ENCODE measurements at places on chromosomes 16 and 17.
A peak's percentile ranks its signal among the peaks of the same experiment; 100 is the strongest.

DNA sequence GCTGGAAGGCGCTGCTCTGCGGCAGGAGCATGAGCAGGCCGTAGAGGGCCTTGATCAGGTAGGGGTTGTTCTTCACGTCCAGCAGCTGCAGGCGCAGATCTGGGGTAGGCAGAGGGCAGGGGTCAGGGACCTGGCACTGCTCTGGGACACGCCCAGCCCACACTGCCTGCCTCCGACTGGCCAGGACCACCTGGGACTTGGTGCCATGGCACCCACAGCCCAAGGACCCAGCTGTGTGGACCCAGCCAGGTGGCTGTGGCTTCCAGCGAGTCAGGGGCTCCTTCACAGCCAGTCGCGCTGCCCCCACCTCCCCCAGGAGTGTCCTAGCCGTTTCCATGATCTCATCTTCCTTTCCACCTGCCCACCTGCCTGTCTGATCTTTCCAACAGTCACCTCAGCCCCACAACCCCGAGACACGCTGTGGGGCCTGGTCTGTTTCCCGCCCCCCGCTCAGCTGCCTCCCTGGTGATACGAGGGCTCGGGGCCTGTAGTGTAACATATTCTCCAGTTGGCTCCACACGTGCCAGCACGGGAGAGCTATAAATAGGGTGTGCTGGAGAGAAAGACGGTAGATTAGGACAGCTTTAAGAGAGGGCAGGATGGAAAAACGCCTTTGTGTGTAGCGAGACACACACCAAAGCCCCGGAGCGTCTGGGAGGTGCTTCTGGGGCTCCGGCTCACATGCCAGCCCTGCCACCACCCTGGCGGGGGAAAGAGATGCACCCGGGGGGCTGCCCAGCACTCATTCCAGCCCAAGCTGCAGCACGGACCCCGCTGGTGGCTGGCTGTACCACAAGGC, 7.2 kb upstream of the MTSS2 start:
- DNase-seq, result no peak

- no peak for DNase-seq
Measured at GRCh38 chr17:50043290-50044148, 12.4 kb upstream of the ITGA3 start.

DNA sequence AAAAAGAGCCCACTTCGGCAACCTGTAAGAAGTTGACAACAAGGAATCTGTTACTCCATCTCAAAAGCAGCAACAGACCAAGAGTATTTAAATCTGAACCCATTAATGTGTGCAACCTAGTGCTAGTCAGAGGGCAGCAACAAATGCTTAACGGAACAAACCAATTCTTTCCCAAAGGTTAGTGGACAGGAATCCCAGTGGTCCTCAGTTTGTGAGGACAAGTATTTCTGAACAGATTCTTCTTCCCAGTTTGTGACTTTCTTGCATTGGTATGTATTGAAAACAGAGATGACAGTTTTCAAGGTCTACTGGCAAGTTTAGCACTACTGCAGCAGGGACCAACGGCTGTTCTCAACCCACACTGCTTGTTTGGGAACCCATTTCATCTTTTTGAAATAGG, 2.9 kb downstream of the RPL26 start:
- DNase-seq, result no peak

- no peak for DNase-seq
Measured at GRCh38 chr17:36975922-36976515, 27.3 kb downstream of the AATF start.

DNA sequence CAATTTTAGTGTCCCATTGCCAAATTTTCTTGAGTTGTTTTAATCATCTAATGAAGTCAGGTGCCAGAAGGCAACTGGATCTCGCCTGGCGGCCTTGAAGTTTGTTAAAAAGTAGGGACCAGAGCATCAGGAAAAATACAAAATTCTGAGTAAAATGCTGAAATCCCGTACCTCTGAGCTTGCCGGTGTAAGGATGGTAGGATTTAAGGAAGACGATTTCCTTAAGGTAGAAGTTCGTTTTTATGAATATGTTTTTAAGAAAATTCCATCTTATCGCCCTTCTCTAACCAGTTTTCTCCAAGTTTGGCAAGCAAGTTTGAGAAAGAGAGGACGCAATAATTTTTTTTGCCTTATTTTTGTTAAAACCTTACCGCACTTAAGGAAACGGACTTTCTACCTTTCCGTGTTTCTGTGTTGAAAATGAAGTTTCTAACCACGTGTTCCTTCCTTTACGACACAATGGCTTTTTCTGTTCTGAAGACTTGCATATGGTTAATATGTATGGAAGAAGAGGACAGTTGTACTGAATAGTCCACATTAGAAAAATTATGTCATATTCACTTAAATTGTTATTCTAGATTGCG, 748 bp downstream of the ATF7IP2 start:
- no peak for DNase-seq

- no peak for DNase-seq
Measured at GRCh38 chr16:83717308-83717707, 90.5 kb upstream of the HSBP1 start.

DNA sequence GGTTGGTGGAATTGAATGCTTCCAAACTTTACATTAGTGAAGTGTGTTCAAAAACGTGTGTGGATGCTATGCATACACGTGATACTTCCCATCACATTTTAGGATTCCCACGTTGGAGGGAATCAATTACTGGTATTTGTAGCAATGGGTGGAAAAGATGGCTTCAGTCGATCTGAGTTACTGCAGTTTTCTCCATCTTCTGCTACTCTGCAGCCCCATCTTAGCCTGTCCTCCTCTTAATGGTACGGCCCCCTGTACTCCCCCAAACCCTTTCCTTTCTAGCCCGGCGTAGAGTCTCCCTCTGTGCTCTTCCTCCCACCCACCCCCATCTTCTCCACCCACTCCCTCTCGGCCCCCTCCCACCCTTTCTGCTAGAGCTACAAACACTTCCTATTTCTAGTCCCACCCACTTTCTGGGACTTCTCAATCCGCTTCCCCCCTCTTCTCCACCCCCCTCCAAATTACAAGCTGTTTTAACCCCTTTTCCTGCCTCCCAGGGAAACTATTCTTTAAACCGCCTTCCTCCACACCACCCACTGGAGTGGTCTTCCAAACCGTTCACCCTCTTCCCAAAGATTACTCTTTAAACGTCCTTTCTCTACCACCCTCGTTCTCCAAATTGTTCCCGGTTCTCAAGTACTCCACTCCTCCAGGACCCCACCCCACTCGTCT, 1.1 kb downstream of the CHTF8 start:
- no peak for DNase-seq

DNA sequence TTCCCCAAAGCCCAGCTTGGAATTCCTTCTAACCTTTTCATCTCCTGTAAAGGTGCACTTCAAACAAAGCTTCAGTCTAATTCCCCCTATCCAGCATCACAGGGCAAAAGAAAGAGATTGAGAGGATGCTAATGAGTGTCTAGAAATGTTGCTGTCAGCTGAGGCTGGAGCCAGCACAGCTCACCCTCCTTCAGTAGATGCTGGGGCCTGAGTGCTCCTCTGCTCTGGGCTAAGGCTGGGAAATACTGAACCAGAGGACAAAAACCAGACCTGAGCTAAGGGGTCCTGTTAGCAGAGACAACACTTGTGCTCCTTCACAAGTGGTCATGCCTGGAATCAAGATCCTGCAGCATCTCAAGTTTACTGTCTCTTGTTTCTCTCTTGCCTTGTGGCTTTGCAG, 85.0 kb downstream of the CHD9NB start:
- DNase-seq, result no peak

DNA sequence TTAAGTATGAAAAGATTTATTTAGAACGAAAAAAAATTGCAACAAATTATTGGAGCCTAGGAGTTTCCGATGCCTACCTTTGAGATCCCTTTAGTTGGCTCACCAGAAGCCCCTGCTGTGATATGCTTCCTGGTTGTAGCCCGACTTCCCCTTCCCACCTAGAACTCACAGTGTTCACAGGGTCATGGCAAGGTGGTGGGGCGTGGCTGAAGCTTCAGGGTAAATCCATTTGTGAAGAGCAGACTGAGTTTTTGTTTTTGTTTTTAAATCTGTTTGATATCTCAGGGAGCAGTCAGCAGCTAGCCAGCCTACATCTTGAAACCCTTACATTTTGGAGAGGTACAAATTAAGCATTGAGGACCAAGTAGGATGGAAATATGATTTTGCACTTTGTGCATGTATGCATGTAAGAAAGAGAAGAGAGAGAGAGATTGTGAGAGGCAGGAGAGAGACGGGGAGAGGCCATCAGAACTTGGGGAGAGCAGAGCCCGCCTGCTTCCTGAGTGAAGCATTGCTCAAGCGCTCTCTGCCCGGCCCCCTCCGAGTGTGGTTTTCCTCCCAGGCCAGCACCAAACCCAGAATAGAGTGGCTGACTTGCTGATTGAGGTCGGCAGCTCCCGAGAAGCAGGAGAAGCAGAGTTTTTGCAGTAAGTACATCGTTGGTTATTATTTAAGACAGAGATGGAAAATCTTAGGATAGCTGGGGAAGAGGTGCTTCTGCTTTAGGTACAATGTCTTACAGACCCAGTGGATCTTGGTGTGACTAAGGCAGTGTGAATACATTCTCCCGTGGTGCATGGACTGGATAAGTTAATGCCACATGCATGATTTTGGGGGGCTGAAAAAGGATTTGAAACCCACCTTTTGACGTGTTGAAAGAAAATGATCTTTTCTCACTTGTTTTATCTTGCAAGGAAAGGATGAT, 64.2 kb downstream of the SPECC1 start:
- DNase-seq, result peak; percentile 30

DNA sequence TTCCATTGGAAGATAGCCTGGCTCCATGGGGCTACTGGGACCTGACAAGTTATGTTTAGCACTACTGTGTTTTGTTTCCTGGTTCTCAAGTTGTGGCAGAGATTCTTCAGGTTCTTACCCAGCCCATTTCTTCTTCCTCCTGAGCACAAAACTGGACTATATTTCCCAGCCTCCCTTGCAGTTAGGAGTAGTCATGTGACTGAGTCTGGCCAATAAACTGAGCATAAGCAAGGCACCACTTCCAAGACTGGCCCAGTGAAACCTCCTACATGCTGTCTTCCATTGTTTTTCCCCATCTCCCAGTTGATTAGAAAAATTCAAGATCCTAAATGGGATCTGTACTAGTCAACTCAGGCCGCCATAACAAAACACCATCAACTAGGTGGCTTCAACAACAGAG, 28.2 kb upstream of the RBBP6 start:
- no peak for DNase-seq

DNA sequence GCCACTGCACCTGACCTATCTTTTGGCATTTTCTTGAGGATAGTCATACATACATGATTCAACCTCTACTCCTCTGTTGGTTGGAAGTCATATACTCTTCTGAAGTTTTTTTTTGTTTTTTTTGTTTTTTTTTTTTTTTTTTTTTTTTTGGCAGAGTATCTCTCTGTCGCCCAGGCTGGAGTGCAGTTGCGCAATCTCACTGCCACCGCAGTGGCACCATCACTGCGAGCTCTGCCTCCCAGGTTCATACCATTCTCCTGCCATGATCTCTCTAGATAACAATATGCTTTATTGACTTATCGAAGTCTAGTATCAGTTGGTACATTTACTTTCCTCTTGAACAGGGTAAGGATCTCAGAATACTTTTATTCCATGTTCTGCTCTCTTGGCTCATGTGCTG, 224.2 kb upstream of the WSCD1 start:
- DNase-seq, result no peak

GRCh38 chr16:71895679-71896365, 491 bp downstream of the IST1 start:
- peak; percentile 20 for DNase-seq

DNA sequence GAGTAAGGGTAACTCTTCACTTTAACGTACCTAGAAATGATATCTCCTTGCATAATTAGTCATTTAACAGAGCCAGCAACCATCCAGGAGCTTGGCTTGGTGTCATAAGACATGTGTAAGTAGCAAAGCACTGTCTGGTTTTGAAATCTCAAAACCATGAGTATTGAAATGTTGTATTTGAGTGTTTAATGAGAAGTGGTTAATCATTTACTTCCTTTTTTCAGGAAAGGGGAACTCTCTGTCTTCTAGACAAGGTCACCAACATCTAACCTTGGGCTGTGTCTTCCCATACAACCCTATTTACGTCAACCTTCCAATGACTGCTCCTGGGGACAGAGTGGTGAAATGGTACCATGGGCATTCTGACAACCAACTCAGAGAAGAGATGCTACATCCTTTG, 27.1 kb downstream of the PMP22 start:
- no peak for DNase-seq

GRCh38 chr17:58632324-58633314, 59.2 kb downstream of the TEX14 start:
- no peak for DNase-seq

DNA sequence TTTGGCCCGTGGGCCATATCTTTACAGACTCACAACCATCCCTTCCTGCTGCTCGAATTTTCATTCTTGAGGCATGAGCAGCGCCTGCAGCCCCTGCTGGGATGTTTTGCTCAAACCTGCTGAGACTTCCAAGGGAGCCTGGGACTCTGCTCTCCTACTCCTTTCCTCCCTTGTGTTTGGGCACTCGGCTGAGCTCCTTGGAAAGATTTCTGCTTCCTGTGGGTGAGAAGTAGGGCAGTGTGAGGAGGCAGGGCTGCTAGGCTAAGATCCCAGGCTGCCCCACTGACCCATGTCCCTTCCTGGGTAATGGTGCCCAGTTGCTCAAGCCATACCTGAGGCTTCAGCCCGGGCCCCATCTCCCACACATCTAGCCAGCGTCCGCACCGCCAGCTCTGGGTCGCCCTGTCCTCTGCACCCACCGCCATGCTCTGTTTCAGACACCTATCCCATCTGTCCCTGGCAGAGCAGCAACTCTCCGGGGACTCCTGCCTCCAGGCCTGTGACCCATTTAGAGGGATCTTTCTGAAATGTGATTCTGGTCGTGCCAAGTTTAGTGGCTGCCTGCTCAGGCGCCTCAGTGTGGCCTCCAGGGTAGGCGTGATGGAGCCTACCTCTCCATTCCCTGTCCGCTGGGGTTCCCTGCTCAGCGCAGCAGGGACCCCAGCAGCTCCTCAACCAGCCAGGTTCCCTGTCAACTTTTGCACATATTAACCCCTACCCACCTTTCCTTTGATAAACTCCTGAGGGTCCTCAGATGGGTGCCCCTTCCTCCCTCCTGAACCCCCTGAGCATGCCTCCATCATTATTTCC, 190.1 kb downstream of the CCDC182 start:
- no peak for DNase-seq

- no peak for DNase-seq
Measured at GRCh38 chr17:78583091-78583490, 5.9 kb upstream of the DNAH17 start.
